ENCODE measurements at places on chromosomes 3 and 15.

GRCh38 chr3:15044326-15044725 lies 20.8 kb downstream of the MRPS25 start:
- no peak for DNase-seq

DNA sequence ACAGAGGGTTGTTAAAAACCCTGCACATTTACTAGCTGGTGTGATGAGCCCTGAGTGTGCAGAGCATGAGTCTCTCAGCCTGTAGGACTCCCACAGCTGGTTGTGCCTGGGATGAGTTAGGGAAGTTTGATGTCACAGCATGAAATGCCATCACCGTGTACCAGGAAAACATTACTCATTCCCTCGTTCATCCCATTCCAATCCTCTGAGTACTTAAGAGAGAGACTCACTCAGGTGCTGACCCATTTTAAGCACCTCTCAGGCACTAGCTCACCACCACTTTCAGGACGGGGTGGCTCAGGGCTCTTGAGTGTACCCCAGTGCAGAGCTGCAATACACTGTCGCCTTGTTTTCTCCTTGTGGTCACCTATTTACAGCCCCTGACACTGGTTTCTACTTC lies 18.7 kb downstream of the MGLL start:
- DNase-seq, result no peak

GRCh38 chr3:3170998-3171397 lies 8.5 kb downstream of the CRBN start:
- DNase-seq, result no peak

DNA sequence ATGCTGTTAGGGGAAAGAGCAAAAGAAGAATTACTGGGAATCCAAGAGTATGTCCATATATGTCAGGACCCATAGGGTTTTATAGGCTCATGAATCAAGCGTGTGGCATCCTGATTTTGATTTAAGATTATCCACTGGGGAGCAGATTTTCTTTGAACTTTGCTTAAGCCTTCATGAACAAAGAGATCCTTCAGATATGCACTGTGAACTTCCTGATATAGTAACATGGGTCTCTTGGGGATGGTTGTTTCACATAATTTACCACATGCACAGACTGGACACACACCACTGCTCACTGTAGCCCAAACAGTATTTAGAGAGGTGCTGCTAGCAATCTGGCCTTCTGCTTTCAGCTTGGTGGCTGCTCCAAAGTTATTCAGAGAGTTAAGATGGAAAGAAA lies 200.9 kb upstream of the ZPLD1 start:
- DNase-seq, result no peak

DNA sequence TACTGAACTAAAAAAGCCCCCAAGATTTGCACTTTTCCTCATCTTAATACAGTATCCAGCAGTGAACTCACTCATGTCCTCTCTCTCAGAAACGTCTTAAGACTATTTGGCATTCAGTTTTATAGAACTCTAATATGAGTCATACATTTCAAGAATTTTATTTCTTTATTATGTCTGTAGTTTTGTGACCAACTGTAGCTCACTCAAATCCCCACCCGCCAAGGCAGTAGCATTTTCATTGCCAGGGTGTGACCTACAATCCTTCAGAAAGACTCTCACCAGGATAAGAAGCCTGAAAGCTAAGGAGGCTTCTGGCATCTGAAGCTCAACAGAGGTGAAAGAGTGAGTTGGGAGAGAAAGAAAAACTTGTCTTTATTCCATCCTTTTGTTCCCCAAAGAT lies 537.1 kb downstream of the RSL24D1 start:
- no peak for DNase-seq

DNA sequence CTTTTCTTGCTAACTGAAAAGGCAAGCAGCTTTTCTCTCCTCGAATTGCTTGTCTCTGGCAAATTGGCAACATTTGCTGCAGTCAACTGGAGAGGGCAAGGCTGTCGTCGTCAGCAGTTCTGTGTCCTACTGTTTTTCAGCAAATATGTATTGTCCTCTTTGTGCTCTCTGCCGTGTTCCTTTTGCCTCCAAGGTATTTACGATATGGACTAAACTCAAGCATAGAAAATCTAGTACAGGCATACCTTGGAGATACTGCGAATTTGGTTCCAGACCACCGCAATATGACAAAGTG lies 558 bp upstream of the SLC30A4 start:
- DNase-seq, result no peak

DNA sequence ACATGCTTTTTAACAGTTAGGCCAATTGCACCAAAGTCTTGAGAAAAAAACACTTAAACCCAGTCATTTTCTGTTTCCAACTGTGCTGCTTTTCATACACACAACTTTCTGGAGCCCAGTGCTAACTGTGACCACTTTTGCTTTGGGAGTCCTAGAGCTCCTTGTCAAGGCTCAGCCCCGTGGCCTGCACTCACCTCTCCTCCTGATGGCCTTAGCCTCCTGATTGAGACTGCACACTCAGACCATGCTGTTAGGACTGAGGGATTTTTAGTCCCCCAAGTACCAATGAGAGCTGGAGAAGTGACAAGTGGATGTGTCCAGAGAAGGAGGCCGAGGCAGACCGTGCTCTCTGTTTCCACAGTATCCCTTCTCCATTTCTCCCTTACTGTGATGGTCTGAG lies 15.2 kb upstream of the RARRES1 start:
- no peak for DNase-seq

- no peak for DNase-seq
Observed at GRCh38 chr3:136685882-136686281, 66.3 kb downstream of the STAG1 start.

GRCh38 chr3:4426782-4427344 lies 40.2 kb downstream of the SUMF1 start:
- DNase-seq, result no peak

GRCh38 chr3:64049136-64049535 lies 25.8 kb upstream of the PSMD6 start:
- peak; percentile 12 for DNase-seq

DNA sequence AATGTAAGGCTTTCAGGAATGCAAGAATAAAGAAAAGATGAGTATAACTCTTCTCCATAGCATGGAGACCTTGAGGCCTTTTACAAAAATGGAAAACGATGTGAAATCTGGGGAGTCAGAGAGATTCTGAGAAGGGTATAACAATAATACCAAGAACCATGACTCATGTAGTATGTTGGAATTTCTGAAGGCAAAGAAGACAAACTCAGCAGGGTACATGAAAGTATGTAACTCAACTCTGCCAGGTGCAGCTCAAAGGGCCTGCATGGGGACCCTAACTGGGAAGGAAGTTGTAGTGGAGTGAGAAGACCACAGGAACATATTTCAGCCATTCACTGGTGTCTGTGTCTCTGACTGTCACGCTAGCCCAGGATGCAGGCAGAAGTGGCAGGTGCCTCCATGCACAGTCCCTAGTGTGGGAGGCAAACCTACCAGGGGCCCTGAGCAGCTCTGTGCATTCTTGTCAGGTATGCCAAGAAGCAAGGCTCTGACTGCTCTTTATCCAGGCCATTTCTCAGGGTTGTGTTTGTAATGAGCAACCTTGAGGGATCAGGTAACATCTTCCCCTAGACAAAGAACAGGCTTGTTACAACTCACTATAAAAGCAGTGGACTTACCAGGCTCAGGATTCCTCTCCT lies 57.2 kb downstream of the GPR156 start:
- DNase-seq, result no peak

DNA sequence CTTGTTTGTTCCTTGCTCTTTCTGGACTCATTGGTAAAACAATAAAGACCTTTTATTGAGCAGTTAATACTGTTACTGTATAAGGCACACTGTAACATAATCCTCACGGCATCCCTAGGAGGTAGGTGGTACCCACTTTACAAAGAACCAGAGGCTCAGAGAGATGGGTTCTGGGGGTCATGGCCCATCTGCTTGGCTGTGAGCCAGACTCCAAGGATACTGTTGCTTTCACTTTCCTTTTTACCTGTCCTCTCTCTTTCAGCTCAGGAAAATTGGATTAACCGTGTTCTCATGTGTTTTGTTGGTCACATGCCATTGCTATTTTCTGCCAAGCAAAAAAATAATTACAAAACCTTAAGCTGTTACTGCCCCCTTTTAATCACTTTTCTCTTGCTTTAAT lies 34.8 kb upstream of the FILIP1L start:
- DNase-seq, result no peak

GRCh38 chr15:89171136-89172072 lies 50.0 kb downstream of the RLBP1 start:
- DNase-seq, result peak; percentile 16

DNA sequence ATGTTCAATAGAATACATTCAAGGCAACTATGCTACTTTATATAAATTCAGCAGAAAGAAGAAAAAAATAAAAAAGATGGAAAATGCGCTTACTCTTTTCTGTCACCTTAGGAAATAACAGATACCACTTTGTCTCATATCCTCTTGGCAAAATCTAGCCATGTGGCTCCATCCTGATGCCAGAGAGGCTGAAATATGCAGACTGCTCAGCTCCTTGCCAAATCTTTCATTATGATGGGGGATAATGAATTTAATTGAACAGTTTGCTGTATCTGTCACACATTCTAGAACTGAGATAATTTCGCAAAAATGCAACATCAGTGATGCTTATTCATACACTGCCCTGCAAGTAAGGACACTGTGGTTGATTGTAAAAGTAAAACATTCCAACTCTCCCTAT lies 1081.5 kb downstream of the PLOD2 start:
- no peak for DNase-seq

DNA sequence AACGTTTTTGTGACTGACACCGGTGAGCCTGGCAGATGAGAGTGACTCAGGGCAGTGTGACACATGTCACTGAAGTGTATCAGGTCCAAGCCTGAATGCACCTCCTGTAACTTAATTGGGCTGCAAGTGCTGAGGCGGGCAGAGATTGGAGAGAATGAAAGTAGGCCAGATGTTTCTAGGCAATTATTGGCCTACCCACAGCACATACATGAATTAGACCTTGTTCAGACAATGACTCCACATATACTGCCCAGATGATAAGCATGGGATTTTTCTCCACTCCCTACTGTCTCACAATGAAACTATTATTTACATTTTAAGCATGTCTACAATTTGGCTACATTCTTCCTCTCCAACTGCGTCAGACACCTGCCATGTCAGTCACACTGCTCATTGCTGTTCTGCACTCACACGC lies 187.3 kb upstream of the ZNF385D start:
- DNase-seq, result no peak

DNA sequence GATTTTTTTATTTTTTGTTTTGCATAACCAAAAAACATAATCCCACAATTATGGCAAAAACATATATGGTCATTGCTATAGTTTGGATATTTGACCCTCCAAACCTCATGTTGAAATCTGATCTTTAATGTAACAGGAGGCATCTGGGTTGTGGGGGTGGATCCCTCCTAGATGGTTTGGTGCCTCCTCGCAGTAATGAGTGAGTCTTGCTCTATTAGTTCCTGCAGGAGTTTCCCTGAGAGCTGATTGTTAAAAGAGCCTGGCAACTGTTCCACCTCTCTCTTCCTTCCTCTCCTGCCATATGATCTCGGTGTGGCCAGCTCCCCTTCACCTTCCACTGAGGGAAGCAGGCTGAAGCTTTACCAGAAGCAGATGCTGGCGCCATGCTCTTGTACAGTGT lies 33.2 kb upstream of the TRIM59 start:
- no peak for DNase-seq

- DNase-seq, result no peak
Observed at GRCh38 chr3:122003606-122004005, 18.4 kb downstream of the ILDR1 start.

DNA sequence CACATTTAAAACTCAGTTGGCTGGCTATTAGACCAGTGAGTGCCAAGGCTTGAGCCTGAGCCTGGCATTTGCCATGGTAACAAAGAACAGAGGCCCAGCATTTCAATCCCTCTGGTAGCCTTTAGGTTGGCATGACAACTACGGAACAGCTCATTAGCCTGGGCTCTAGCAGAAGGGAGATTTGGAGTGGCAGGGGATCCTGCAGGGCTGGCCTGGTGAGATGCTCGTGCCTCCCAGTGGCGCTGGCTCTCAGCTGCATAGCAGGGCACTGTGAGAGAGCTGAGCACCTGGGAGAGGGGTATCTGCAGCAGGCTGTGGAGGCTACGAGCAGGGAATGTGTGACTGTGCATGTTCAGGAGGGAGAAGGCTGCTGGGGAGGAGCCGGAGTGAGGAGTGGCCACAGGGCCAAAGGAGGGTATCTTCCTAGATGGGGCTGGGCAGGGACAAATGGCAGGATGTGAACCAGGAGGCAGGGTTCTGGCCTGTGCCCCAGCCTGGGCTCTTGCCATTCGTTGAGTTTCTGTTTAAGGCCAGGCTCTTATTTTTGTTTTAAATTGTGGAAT lies 5.6 kb upstream of the ABTB1 start:
- no peak for DNase-seq

- no peak for DNase-seq
Observed at GRCh38 chr15:51830276-51830806, 888 bp downstream of the TMOD3 start.

- DNase-seq, result no peak
Observed at GRCh38 chr15:48803877-48804276, 7.0 kb downstream of the CEP152 start.

- no peak for DNase-seq
Observed at GRCh38 chr3:16500911-16501310, 12.6 kb downstream of the RFTN1 start.

- DNase-seq, result no peak
Observed at GRCh38 chr3:48219543-48219942, 3.8 kb upstream of the CAMP start.

- no peak for DNase-seq
Observed at GRCh38 chr15:39054128-39054732, 489.6 kb upstream of the RASGRP1 start.

- no peak for DNase-seq
Observed at GRCh38 chr3:117556646-117557407, 847.2 kb downstream of the TUSC7 start.

- no peak for DNase-seq
Observed at GRCh38 chr3:34256791-34257190, 458.4 kb downstream of the PDCD6IP start.

DNA sequence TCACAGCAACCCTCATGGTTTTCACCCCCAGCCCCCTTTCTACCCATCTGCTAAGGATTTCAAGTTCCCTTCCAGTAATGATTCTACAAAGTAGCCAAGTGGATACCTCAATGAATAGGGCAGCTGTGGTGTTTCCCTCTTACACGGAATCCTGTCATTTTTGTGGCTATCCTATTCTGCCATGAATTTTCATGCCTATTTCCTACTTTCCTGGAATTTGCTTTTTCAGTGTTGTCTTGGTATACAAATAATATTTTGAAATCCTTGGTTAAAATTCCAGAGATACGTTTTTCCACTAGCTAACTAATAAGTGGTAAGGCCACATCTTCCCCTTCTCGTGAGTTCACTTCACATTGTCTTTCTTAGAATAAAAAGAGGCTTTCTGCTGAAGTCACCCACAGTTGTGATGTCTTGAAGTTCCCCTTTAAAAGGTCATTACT lies 7.5 kb downstream of the ADPRH start:
- no peak for DNase-seq
